Pulmonary artery endothelial cell (primary cell): ENCODE measurements at places on chromosomes 1 and 21. TPM values are rescaled to one million over a fixed set of nuclear protein-coding genes. Genes with fewer than 3 reads are reported as not detected.

- no peak for DNase-seq
These were observed 28.5 kb downstream of the MGST3 start for GRCh38 chr1:165659581-165659895.

DNA sequence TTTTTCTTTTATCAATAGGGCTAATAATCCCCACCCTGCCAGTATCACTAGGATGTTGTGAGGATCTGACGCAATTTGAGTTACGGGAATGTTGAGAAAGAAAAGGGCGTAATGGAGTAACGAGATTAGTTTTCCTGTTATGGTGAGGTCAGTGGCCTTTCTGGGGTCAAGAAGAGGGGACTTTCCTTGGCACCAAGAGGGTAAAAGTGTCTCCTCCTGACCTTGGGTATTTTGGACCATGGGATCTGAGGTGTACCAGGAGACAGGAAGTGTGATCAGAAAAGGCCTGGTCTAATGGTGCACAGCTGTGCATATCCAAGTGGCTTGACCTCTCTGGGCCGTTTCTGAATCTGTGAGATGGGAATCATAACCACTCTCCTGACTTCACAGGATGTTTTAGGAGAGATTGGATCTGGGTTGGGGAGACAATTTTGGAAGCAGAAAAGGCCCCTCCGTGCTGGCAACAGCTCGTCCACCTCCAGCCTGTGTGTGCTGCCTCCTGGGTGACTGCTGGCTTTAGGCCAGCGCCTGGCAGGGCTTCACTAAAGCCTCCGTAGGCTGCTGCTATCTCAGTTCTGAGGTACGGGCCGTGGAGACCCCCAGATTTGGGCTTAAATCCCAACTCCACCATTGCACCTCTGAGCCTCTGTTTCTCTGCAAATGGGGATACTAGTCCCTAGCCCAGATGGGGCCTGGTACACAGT lies 37.1 kb downstream of the ALPL start:
- DNase-seq, result no peak

GRCh38 chr1:247111259-247111699 lies 7.1 kb upstream of the ZNF669 start:
- no peak for DNase-seq

- DNase-seq, result no peak
These were observed 5.9 kb upstream of the SIPA1L2 start for GRCh38 chr1:232635778-232636356.

GRCh38 chr1:179016706-179017382 lies 8.8 kb upstream of the FAM20B start:
- no peak for DNase-seq

GRCh38 chr1:79441238-79441637 lies 434.7 kb upstream of the ADGRL4 start:
- DNase-seq, result no peak

- DNase-seq, result no peak
These were observed 610 bp downstream of the SCYL3 start for GRCh38 chr1:169892927-169893644.

GRCh38 chr1:33429332-33429731 lies 1.6 kb downstream of the PHC2 start:
- no peak for DNase-seq

- no peak for DNase-seq
These were observed 62.4 kb upstream of the VAV3 start for GRCh38 chr1:108027389-108027788.

GRCh38 chr1:97610748-97611147 lies 310.1 kb downstream of the DPYD start:
- no peak for DNase-seq

- DNase-seq, result no peak
These were observed 132.2 kb downstream of the GLUL start for GRCh38 chr1:182259229-182259872.

DNA sequence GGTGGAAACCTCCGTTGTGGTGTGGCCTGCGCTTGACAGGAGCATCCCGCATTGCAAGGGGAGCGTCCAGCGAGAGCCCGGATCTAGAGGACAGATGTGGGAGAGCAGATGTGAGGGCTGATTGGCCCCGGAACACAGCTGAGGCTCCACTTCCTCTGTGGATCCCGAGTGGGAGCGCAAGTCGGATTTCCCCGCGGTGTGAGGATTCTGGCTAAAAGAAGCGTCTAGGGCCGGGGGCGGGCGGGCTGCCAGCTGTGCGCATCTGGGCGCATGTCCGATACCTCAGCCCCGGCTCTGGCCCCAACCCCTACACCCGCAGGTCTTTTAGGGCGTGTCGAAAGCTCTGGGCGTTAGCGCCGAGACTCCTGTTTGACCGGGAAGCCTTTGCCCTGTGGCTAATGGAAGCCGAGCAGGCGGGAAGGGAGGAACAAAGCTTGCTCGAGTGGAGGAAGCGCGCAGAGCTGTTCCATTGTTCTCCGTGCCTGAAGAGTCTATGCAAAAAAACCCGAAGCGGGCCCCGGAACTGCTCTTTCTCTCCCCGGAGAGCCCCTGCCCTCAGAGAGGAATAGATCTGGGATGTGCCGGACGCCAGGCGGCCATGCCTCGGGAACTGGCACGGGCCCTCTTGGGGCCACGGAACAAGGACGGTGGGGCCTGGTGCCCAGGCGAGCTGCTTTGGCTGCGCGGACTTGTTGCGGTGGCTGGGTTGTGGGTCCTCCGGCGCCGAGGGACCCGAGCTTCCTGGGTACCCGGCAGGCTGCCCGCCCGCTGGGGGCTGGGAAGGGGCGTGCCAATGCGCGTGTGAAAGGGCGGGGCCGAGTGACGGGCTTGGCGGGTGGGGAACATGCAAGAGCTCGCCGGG lies 111.1 kb downstream of the NAV1 start:
- DNase-seq, result no peak

DNA sequence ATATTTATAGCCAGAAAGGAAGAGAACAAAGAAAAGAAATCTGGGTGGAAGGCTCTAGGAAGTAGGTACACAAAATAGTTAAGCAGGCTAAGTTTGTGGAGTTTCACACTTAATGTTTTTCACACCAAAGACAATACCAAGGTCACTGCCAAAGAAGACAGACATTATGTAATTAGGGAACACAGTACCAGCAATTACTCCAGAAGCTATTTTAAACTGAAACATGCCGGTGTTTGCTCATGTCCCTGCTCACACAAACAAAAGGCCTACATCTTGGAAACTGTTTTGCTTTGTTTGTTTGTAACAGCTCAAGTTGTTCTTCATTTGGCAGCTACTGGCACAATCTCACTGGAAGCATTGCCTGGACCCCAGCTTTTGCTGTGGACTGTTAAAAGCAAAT lies 88.5 kb upstream of the DAB1 start:
- DNase-seq, result no peak

Gene PLEKHO1
- total RNA-seq, result 57.7 and 59.5 TPM in 2 replicates

Gene TTC34
- 0.07 TPM in 2 replicates for total RNA-seq

Gene SYNC
- total RNA-seq, result 11.8 and 12.1 TPM in 2 replicates

Gene WNT9A
- 4.1 and 4.9 TPM in 2 replicates for total RNA-seq

Gene LCE2A
- not detected in 2 replicates for total RNA-seq

Gene IGSF8
- total RNA-seq, result 9.6 and 13.4 TPM in 2 replicates
